ENCODE measurements at places on chromosomes 1 and 21.

GRCh38 chr1:212630158-212630900 lies 21.8 kb downstream of the ATF3 start:
- no peak for DNase-seq

DNA sequence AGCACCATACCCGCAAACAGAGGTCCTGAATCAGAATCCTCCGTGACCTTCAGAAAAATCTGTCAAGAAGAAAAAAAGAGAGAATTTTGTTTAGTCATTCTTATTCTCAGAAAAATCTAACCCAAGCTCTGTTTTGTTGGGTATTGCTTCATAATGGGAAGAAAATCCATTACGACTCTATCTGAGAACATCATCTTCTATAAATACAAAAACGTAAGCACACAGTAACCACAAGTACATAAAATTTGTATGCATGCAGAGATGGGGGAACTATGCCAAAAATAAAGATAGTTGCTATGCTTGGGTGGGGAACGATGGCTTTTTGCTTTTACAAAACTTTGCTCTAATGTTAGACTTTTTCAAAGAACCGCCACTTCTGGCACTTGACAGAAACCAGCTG lies 84.2 kb downstream of the ABCA4 start:
- no peak for DNase-seq

DNA sequence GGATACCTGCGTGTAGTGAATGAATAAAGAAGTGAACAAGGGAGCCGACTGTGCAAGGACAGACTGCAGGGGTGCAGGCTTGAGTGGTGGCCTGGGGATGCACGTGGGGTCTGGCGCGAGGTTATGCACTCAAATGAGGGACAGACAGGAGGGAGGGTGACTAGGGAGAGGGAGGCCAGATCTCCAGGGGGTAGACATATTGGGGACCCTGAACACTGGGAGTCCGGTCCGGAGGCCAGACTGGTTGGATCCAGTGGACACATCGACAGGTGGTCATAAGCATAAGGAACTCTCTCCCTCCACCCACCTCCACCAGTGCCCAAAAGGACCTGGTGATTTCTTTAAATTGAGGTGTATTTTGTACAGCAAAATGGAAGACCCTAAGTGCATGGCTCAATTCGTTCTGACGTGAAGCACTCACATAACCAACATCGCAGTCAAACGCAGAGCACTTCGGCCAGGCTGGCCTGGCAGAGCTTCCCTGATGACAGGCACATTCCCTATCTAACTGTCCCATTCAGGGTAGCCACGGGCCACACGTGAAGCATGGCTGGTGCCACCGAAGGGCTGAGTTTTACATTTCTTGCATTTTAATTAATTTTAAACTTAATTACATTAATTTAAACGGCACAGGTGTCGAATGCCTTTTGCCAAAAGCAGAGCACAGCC lies 14.0 kb downstream of the WNT3A start:
- no peak for DNase-seq

GRCh38 chr1:8347635-8348034 lies 29.7 kb downstream of the SLC45A1 start:
- DNase-seq, result no peak

DNA sequence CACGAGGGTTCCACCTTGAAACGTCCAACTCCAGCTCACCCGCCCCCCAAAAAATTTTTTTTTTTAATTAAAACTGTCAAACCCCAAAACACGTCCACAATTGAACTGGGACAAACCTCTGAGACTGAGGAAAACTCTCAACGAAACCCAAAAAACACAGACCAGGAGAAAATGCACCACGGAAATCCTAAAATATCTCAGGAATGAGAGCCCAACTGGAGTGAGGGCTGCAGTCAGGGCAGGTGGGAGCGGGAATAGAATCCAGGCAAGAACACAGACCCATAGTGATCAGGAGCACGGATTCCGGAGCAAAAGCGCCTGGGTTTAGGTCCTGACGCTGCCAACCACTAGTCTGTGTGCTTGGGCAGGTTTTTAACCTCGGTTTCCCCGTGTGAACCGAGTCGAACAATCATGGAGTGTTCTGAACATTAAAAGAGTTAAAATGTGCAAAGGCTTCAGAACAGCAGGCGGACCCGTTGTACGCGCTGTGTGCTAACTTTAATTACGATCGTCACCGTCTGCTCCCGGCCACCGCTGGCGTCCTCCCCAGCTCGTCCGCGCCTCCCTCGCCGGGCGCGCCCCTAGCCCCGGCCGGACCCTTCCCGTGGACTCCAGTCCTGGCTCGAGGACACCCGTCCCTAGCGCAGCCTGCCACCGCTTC lies 624 bp downstream of the ARHGAP29 start:
- DNase-seq, result no peak

DNA sequence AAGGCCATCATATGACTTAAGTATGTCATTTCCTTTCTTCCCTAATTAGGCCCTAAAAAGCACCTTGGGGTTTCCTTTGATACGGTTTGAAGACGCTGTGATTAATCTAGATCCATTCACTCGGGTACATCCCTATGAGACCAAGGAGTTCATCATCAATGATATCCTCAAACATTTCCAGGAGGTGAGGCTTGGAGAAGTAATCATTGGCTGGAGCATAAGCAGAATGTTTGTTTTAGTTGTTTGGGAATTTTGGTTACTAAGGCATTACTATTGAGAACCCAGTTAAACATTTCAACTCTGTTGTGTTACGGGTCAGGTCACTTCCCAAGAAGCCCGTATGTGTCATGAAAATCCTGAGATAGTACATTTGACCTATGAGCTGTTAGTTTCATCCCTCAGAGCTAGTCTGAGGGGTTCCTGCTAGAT lies 185.2 kb downstream of the VPS13D start:
- DNase-seq, result no peak

- DNase-seq, result no peak
These were observed 1042.6 kb downstream of the PLA2G4A start for GRCh38 chr1:187871177-187871845.
